Kidney (tissue), 22 donors: ENCODE measurements at places on chromosomes 13 and 19.
A peak's percentile ranks its signal among the peaks of the same experiment; 100 is the strongest.

GRCh38 chr13:102236341-102236740 is 165.5 kb downstream of the FGF14 start:
- no peaks in the 10 kb centered on the region for H3K4me1 ChIP-seq
- DNase-seq: no peak
- no peaks in the 10 kb centered on the region for H3K27me3 ChIP-seq
- no peaks in the 10 kb centered on the region for H3K36me3 ChIP-seq

GRCh38 chr13:24625331-24625731 is 54.9 kb upstream of the ATP12A start:
- no peak overlapping the region for H3K4me3 ChIP-seq
- H3K27me3 ChIP-seq: no peaks in the 10 kb centered on the region
- DNase-seq: no peak
- H3K36me3 ChIP-seq: no peaks in the 10 kb centered on the region
- H3K27ac ChIP-seq: peak overlapping the region; percentile 53
- no peaks in the 10 kb centered on the region for H3K4me1 ChIP-seq

- DNase-seq: peak; percentile 89
- no peaks in the 10 kb centered on the region for H3K27me3 ChIP-seq
- H3K4me1 ChIP-seq: peaks cover 6% of the 10 kb centered on the region
- H3K27ac ChIP-seq: no peak overlapping the region
- H3K36me3 ChIP-seq: peaks cover 3% of the 10 kb centered on the region
Measured at GRCh38 chr13:110644892-110645521, 29.7 kb downstream of the NAXD start.

DNA sequence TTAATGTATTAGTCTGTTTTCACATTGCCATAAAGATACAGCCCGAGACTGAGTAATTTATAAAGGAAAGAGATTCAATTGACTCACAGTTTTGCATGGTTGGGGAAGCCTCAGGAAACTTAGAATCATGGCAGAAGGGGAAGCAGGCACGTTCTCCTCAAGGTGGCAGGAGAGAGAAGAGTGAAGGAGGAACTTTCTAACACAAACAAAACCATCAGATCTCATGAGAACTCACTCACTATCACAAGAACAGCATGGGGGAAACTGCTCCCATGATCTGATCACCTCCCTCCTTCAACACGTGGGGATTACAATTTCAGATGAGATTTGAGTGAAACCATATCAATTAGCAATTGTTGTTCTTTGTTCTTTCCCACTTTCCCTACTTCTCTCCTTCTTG is 689.0 kb upstream of the SLITRK1 start:
- no peak overlapping the region for H3K27ac ChIP-seq
- H3K36me3 ChIP-seq: no peaks in the 10 kb centered on the region
- no peak for DNase-seq
- no peaks in the 10 kb centered on the region for H3K4me1 ChIP-seq
- H3K4me3 ChIP-seq: no peak overlapping the region

DNA sequence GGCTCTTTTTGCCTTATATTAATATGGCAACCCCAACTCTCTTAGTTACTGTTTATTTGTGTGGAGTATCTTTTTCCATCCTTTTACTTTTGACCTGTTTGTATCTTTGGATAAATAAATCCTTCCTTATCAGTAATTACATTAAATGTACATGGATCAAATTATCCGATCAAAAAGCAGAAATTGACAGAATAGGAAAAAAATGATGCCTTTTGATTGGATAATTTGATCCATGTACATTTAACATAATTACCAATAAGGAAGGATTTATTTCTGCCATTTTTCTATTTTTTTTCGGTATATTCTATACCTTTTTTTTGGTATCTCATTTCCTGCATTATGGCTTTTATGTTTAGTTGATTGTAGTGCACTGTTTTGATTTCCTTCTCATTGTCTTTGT is 57.2 kb downstream of the ZMYM2 start:
- H3K27me3 ChIP-seq: no peaks in the 10 kb centered on the region
- no peak overlapping the region for H3K4me3 ChIP-seq
- DNase-seq: no peak
- H3K36me3 ChIP-seq: peaks cover 2% of the 10 kb centered on the region
- no peak overlapping the region for H3K27ac ChIP-seq

DNA sequence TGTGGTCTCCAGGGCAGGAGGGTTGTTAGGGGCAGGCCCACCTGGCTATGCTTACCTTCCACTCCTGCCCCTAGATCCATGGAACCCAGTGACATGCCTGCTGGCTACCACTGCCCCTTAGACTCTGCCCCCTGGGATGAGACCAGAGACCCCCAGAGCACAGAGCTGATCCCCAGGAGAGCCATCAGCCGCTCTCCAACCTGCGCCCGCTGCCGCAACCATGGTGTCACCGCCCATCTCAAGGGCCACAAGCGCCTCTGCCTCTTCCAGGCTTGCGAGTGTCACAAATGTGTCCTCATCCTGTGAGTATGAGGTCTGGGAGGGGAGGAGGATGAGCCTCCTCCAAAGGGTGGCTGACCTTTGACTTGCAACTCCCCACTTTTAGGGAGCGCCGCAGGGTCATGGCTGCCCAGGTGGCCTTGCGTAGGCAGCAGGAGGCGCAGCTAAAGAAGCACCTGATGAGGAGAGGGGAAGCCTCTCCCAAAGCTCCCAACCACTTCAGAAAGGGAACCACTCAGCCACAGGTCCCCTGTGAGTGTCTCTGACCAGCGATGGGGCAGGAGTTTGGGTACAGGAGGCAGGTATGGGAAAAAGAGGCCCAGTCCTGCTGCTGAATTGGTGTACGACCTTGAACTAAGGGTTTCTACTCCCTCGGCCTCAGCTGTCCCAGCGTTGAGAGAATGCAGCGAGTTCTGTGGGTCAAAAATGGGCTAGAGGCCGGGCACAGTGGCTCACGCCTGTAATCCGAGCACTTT is 2.7 kb downstream of the DMRTC2 start:
- H3K36me3 ChIP-seq: no peaks in the 10 kb centered on the region
- no peak overlapping the region for H3K4me3 ChIP-seq
- no peak for DNase-seq
- no peak overlapping the region for H3K27ac ChIP-seq
- H3K4me1 ChIP-seq: no peaks in the 10 kb centered on the region

GRCh38 chr19:6590827-6591319 is at the start of gene CD70:
CD70 (minus strand) TSS chr19:6591150; CDS start chr19:6591002, 148 bp downstream.
- H3K4me3 ChIP-seq: no peak within 1 kb of the TSS
- H3K27ac ChIP-seq: no peak within 1 kb of the TSS
- H3K27me3 ChIP-seq: peaks cover 41% of the 10 kb centered on the region
- H3K4me1 ChIP-seq: peaks cover 2% of the 10 kb centered on the region

DNA sequence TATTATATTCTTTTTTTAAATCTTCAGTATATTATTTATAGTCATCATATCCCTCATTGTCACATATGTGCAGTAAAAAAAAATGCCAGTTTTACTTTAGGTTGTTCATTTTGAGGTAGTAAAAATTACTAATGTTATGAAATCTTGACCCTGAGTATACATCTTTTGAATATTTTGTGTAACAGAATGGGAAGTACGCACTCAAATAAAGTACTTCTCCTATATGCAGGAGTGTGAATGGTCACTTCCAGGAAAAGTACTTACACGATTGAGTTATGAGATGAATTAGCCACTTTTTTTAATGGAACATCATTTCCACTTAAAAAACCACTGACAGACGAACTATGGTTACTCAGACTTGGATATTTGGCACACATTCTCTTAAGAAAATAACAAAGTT is 58.5 kb downstream of the C13orf42 start:
- no peak for DNase-seq
- H3K4me3 ChIP-seq: no peak overlapping the region
- no peaks in the 10 kb centered on the region for H3K36me3 ChIP-seq

DNA sequence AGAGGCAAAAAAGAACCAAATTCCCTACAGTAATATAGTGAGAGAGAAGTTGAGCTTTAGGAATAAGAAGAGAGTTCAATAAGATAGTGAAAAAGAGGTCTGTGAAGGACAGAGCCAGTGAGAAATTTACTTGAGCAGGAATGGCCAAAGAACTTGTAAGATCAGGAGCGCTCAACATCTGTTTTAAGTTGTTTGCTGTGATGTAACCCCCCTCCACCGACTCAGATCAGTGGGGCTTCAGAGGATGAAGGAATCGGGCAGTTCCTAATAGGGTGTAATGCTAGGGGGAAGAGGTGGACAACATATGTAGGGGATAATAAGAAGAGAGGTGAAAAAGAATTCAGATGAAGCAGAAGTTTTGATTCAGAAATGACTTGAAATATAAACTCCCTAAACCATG is 85.3 kb upstream of the FNDC3A start:
- no peak overlapping the region for H3K27ac ChIP-seq
- no peak for DNase-seq
- no peaks in the 10 kb centered on the region for H3K36me3 ChIP-seq

DNA sequence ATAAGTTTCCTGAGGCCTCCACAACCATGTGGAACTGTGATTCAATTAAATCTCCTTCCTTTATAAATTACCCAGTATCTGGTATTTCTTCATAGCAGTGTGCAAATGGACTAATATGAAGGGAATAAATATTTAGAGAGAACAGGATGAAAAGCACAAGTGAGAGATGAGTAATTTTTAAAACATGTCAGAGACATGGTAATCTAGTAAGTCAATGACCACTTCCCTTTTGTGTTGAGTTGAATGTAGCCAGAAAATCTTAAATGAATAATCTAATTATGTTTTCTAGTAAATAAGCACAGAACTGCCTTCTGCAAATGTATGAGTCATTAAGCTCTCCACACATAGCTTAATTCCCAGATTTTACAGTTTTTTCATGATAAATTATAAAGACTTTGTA is 524.1 kb upstream of the SLITRK5 start:
- no peaks in the 10 kb centered on the region for H3K36me3 ChIP-seq
- H3K27ac ChIP-seq: no peak overlapping the region
- DNase-seq: no peak
- no peaks in the 10 kb centered on the region for H3K4me1 ChIP-seq

DNA sequence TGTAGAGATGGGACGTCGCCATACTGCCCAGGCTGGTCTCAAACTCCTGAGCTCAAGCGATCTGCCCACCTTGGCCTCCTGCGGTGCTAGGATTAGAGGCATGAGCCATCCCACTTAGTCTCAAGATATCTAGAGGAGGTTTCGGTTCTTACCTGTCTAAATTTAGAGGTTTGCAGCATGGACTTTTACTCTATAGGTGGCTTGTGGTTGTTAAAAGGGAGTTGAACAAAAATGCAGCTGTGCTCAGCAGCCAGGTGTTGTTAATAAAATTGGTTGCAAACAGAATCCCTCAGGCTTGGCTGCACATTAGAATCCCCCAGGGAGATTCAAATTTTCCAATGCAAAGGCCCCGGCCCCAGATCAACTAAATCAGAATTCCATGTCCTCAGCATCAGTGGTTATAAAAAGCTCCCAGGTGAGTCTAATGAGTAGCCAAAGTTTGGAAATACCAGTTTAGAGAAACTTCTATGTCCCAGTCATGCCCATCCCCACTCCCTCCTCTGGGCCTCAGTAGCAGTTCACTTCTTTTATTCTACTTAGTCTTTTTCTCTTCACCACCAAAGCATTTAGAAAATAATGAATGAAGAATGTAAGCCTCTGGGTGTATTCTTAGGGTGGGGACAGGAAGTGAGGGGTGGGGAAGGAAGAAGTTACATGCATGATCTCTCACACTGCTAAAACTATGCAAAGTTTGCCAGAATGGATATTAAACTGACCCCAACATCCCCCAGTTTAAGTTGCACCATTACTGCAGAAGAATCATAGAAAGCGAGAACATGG is 471.0 kb downstream of the COG6 start:
- H3K36me3 ChIP-seq: no peaks in the 10 kb centered on the region
- H3K27me3 ChIP-seq: no peaks in the 10 kb centered on the region
- H3K27ac ChIP-seq: no peak overlapping the region
- no peak overlapping the region for H3K4me3 ChIP-seq

GRCh38 chr19:5694167-5694955 is 4.3 kb downstream of the RPL36 start:
- no peaks in the 10 kb centered on the region for H3K27me3 ChIP-seq
- peaks cover 2% of the 10 kb centered on the region for H3K36me3 ChIP-seq
- H3K27ac ChIP-seq: no peak overlapping the region
- H3K4me1 ChIP-seq: no peaks in the 10 kb centered on the region
- DNase-seq: no peak

GRCh38 chr13:71285700-71286099 is 581.3 kb downstream of the DACH1 start:
- H3K36me3 ChIP-seq: no peaks in the 10 kb centered on the region
- H3K27me3 ChIP-seq: no peaks in the 10 kb centered on the region
- no peak for DNase-seq
- no peak overlapping the region for H3K4me3 ChIP-seq

DNA sequence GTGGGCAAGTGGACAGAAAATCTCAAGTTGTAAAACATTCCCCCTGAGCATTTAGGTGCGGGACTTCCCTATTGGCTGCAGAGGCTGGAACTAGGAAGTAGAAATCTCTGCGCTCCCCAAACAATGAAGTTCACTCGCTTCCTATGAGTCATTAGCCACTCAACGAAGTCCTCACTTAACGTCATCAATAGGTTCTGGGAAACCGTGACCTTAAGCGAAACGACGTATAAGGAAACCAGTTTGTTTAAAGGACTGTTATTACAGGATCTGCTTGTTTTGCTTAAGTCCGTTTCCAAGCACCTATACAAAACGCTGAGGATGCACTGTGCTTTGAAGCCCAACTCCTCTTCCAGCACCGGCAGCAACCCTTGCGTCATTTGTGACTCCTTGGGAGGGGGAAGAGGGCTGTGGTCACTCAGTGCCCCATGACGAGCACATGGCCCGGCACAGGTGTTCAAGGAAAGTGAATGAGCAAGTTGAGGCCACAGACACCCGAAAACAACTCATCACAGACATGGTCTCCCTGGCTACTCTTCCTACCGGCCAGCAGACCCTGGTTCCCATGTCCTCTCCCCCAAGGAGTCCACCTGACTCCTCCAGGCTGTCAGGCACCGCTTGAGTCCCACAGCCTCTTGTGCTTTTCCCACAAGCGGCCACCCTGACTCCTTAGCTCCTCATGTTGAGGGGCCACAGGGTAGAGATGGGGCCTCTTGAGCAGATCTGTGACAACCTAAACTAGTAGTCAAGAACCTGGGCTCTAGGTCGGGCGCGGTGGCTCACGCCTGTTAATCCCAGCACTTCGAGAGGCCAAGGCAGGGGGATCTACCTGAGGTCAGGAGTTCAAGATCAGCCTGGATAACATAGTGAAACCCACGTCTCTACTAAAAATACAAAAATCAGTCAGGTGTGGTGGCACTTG is 4.8 kb downstream of the RPS16 start:
- peaks cover 15% of the 10 kb centered on the region for H3K4me1 ChIP-seq
- H3K4me3 ChIP-seq: no peak overlapping the region
- peak overlapping the region; percentile 8 for H3K27ac ChIP-seq
- no peaks in the 10 kb centered on the region for H3K27me3 ChIP-seq

DNA sequence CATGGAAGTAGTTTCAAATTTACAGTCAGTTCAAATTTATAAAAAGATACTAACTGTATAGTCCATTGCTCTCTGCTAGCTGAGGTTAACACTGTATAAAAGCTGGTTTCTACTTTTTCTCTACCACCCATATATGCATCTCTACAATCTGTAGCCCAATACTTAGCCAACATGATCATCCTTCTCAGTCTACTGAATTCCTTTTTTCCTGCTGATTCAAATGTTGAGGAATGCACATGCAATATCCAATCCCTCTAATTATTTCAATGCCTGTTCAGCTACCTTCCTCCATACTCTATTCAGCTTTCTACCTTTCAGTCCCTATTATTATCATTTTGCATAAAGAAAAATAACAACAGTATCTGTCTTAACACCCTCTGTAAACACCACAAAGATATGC is 15.6 kb downstream of the KPNA3 start:
- no peaks in the 10 kb centered on the region for H3K36me3 ChIP-seq
- peaks cover 6% of the 10 kb centered on the region for H3K4me1 ChIP-seq
- H3K4me3 ChIP-seq: no peak overlapping the region
- DNase-seq: no peak
- no peaks in the 10 kb centered on the region for H3K27me3 ChIP-seq
- H3K27ac ChIP-seq: no peak overlapping the region
